Neural progenitor cell (in vitro differentiated cells): ENCODE measurements at places on chromosomes 11 and 22. TPM values are rescaled to one million over a fixed set of nuclear protein-coding genes. Genes with fewer than 3 reads are reported as not detected.
A peak's percentile ranks its signal among the peaks of the same experiment; 100 is the strongest.

DNA sequence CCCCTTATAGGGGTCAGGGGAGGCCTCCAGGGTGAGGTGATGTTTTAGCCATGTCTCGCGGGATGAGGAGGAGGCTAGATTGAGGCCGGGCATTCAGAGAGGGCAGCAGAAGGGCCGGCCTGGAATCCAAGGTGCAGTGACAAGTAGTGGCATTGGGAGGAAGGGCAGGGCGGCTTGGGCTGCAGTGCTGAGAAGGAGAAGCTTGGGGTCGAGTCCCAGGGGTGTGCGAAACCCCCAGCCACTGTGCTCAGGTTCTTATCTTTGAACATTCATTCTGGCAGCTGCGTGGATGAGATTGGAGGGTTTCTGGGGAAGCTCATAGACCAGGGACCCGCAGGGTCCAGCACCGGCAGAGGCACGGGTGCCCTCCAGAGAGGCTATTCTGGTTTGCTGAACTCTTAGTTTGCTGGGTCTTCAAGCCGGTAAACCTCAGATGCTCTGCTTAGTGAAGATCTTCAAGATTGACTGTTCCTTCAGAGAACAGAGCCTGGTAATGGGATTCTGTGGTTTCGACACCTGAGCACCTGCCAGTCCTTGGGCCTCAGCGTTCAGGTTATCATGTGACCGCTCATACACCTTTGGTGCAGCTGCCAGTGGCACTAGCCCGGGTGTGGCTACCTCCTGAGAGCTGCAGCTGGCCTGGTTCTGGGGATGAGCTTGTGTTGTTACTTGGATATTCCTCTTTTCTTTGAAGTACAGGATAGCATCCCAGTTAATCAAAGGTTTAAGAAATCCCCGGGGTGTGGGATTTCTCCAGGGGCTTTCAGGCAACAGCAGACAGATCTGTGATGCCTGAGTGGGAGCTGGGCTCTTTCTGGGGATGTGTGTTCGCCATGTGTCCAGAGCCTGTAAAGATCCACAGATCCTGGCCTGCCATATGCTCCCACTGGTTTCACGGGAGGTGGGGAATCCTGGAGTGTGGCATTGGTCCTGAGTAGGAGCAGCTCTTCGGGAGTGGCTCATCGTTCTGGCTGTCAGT lies 152.8 kb downstream of the TBC1D22A start:
- H3K27ac ChIP-seq, result no peak overlapping the region
- no peaks in the 10 kb centered on the region for H3K27me3 ChIP-seq
- DNase-seq, result no peak
- H3K36me3 ChIP-seq, result no peaks in the 10 kb centered on the region
- no peak overlapping the region for H3K4me3 ChIP-seq

DNA sequence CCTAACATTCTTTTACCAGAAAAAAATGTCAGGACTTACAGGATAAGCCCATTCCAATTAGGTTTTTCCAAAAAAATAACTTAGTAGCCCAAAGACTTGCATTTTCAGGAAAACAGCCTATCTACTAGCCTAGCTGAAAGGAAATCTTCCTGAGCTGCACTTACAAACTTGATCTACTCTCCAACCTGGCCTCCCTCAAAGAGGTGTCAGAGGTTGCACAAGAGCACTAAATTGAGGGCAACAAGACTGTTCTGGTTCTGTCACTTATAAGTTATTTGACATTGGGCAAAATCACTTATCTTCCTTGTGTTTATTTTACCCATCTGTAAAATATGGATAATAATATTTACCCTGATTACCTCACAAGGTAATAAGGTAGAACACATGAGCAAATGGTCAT lies 7.9 kb upstream of the SOX6 start:
- no peak overlapping the region for H3K27ac ChIP-seq
- H3K36me3 ChIP-seq, result no peaks in the 10 kb centered on the region
- H3K4me1 ChIP-seq, result no peaks in the 10 kb centered on the region
- no peak for DNase-seq
- H3K27me3 ChIP-seq, result peaks cover 66% of the 10 kb centered on the region

DNA sequence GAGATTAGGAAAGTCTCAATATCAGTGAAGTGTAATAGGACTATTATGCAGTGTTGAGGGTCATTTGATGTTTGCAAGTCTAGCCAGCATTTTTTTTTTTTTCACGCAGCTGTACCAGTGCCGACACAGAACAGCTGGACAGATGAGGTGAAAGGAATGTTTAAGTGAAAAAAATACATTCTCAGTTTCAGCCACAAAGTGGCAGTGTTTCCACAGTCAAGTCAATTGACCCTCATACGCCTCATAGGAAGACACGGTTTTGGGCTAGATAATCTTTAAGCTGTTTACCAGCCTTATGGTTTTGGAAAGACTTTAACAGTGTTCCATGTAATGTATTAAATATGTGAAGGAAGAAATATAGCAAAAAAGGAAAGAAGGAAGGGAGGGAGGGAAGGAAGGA lies 349.9 kb upstream of the ANO3 start:
- peak; percentile 65 for DNase-seq
- no peaks in the 10 kb centered on the region for H3K36me3 ChIP-seq
- no peak overlapping the region for H3K27ac ChIP-seq
- H3K4me3 ChIP-seq, result no peak overlapping the region

DNA sequence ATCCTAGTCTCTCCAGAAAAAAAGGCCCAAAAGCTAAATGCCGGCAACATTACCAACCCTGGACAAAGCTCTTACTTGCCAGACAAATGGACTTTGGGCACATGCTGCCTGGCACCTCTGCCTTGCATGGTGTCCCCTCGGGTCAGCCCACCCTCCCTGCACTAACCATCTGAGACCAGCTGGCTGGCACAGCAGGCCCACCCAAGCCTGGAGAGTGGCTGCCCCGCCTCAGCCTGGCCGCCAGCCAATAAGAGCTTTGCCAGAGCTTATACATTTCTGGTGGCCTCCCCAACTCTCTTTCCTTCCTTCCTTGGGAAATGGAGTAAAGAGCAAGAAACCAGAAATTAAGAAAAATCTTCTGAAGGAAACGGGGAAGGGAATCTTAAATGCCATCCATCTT lies 24.5 kb downstream of the MCHR1 start:
- H3K27me3 ChIP-seq, result no peaks in the 10 kb centered on the region
- no peaks in the 10 kb centered on the region for H3K36me3 ChIP-seq
- H3K27ac ChIP-seq, result no peak overlapping the region
- no peaks in the 10 kb centered on the region for H3K4me1 ChIP-seq
- H3K4me3 ChIP-seq, result no peak overlapping the region
- DNase-seq, result no peak

DNA sequence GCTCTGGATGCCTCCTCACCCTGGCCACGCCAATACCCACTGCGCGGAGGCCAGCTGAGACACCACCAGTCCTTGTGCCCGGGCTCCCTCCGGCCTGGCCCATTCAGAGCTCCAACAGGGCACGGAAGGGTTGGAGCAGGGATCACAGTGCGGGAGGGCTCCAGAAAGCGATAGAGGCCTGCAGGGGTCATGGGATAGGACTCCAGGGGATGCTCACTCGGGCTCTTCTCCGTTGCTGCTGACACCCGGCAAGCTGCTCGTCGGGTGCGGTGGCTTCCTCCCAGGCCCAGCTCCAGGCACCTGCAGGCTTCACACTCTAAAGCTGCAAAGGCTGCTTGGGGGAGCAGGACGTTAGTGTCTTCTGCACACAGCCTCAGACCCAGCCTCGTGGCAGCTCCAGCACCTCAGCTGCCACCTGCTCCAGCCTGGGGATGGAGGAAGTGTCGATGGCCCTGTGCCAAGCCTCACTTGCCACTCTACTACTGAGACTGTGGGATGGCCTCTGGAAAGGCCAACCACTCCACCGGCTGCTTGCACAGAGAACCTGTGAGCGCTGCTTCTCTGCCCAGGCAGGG lies 10.6 kb downstream of the WNT7B start:
- DNase-seq, result no peak
- H3K27ac ChIP-seq, result no peak overlapping the region
- H3K4me3 ChIP-seq, result no peak overlapping the region
- no peaks in the 10 kb centered on the region for H3K36me3 ChIP-seq

The PRG2 gene
- not detected in 2 replicates for total RNA-seq

GRCh38 chr11:93819966-93820695 lies 30.3 kb downstream of the VSTM5 start:
- H3K27me3 ChIP-seq, result no peaks in the 10 kb centered on the region
- DNase-seq, result peak; percentile 67
- H3K27ac ChIP-seq, result no peak overlapping the region
- no peaks in the 10 kb centered on the region for H3K36me3 ChIP-seq
- peaks cover 22% of the 10 kb centered on the region for H3K4me1 ChIP-seq

The PRODH gene
- 9.3 and 18.8 TPM in 2 replicates for total RNA-seq

DNA sequence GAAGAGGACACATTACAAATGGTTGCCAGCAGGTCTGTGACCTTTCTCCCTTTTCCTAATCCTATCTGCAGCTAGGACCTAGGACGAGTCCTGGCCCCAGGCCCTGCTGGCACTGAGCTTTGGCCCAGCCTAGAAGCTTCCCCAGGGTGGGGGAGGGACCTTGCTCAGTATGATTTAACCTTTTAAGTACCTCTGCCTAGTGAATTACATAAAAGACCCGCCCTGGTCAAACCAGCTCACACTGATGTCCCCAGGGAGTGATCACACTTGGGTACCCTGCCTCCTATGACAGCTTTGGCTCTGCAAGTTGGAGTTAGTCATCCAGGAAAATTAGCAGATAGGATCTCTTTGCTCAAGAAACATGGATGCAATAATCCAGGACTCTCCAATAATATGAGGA lies 21.9 kb downstream of the ASCC2 start:
- H3K4me1 ChIP-seq, result peaks cover 6% of the 10 kb centered on the region
- no peaks in the 10 kb centered on the region for H3K27me3 ChIP-seq
- DNase-seq, result no peak
- no peak overlapping the region for H3K27ac ChIP-seq

- H3K4me1 ChIP-seq, result peaks cover 11% of the 10 kb centered on the region
- no peaks in the 10 kb centered on the region for H3K27me3 ChIP-seq
- H3K27ac ChIP-seq, result no peak overlapping the region
- DNase-seq, result no peak
These were observed 20.9 kb downstream of the PANX1 start for GRCh38 chr11:94149431-94150017.

The SCGB1D4 gene
- total RNA-seq, result not detected in 2 replicates

The POU2AF1 gene
- not detected in 2 replicates for total RNA-seq

DNA sequence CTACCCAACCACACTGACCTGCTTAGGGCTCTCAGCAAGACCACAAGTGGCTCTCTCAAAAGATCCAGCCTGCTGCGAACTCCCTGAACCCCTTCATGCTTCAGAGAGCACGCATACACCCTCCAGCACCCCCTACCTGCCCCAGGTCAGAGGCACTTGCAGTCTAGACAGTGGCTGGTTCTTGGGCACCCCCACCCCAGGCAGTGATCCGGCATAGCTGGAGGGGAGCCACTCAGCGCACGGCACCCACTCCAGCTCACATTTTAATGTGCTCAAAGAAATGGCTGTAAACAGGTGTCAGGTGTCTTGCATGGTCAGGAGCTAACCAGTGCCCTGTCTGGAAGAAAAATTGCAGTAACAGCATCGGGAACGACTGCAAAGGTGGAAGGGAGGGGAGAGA lies 140.8 kb downstream of the PKNOX2 start:
- no peaks in the 10 kb centered on the region for H3K36me3 ChIP-seq
- H3K4me3 ChIP-seq, result no peak overlapping the region
- no peaks in the 10 kb centered on the region for H3K27me3 ChIP-seq
- no peak overlapping the region for H3K27ac ChIP-seq

- peak; percentile 41 for DNase-seq
- no peak overlapping the region for H3K4me3 ChIP-seq
- no peaks in the 10 kb centered on the region for H3K36me3 ChIP-seq
- H3K27me3 ChIP-seq, result peaks cover 38% of the 10 kb centered on the region
These were observed 41.8 kb upstream of the HSD17B12 start for GRCh38 chr11:43638717-43639116.

The ZDHHC13 gene
- 27.0 and 43.4 TPM in 2 replicates for total RNA-seq

DNA sequence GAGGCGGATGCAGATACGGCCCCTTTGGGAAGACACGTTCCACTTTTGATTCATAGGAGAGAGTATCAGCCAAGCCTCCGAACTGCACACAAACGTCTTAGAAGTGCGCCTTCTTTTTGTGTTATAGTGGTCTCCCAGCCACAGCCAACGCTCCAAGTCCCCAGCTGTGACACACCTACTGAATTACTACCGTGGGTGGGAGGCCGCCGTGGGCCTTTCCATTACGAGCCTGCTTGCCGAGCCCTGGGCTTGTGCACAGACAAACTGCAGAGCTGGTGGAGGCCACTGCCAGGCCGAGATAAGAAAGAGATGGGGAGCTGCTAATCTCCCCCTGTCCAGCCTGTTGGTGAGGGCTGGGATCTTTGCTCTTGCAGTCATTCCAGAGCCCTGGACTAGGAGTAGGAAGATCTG lies 761 bp downstream of the HMBS start:
- H3K36me3 ChIP-seq, result no peaks in the 10 kb centered on the region
- peak; percentile 34 for DNase-seq

GRCh38 chr11:116162886-116163230 lies 609.9 kb downstream of the BUD13 start:
- H3K4me1 ChIP-seq, result peaks cover 14% of the 10 kb centered on the region
- H3K36me3 ChIP-seq, result no peaks in the 10 kb centered on the region
- DNase-seq, result peak; percentile 87
- no peaks in the 10 kb centered on the region for H3K27me3 ChIP-seq
- no peak overlapping the region for H3K4me3 ChIP-seq
- no peak overlapping the region for H3K27ac ChIP-seq

GRCh38 chr11:30585892-30586250 lies 282 bp downstream of the MPPED2 start:
- peak; percentile 84 for DNase-seq
- peak overlapping the region; percentile 83 for H3K4me3 ChIP-seq
- H3K27me3 ChIP-seq, result peaks cover 86% of the 10 kb centered on the region

GRCh38 chr11:88522624-88523385 lies 185.3 kb upstream of the CTSC start:
- no peaks in the 10 kb centered on the region for H3K27me3 ChIP-seq
- no peak for DNase-seq
- H3K36me3 ChIP-seq, result no peaks in the 10 kb centered on the region
- H3K4me1 ChIP-seq, result no peaks in the 10 kb centered on the region
- no peak overlapping the region for H3K27ac ChIP-seq

- no peak overlapping the region for H3K4me3 ChIP-seq
- no peaks in the 10 kb centered on the region for H3K27me3 ChIP-seq
- no peak overlapping the region for H3K27ac ChIP-seq
- DNase-seq, result no peak
These were observed 645.7 kb upstream of the TENM4 start for GRCh38 chr11:80086496-80087055.

The OTOG gene
- 0.34 and 42.1 TPM in 2 replicates for total RNA-seq

GRCh38 chr11:73194593-73194992 lies 23.5 kb upstream of the P2RY2 start:
- peaks cover 2% of the 10 kb centered on the region for H3K4me1 ChIP-seq
- H3K4me3 ChIP-seq, result no peak overlapping the region
- no peak overlapping the region for H3K27ac ChIP-seq
- H3K36me3 ChIP-seq, result no peaks in the 10 kb centered on the region
- H3K27me3 ChIP-seq, result no peaks in the 10 kb centered on the region
- no peak for DNase-seq
